Fibroblast of gingiva (primary cell): ENCODE measurements at places on chromosomes 3 and 15.

- DNase-seq: no peak
Measured at GRCh38 chr3:4813909-4814304, 165.3 kb upstream of the BHLHE40 start.

DNA sequence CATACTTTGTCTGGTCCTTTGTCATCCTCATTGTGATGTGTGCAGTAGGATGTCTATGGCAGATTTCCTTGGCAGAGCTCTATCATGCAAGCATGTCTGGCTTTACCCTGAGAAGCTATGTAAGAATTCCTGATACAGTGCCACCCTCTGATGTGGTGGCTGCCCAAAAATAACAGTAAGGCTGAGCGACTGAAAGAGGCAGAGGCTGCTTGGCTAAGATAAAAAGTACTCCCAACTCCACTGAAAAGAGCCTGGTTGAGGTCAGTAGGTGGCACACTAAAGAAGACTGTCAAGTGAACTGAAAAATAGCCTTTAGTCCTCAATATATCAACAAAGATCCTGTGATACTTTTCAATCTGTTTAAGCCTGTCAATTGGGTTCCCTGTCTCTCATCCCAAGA, 31.7 kb downstream of the BTLA start:
- no peak for DNase-seq

- DNase-seq: no peak
Measured at GRCh38 chr3:23253214-23253613, 50.1 kb downstream of the UBE2E2 start.

DNA sequence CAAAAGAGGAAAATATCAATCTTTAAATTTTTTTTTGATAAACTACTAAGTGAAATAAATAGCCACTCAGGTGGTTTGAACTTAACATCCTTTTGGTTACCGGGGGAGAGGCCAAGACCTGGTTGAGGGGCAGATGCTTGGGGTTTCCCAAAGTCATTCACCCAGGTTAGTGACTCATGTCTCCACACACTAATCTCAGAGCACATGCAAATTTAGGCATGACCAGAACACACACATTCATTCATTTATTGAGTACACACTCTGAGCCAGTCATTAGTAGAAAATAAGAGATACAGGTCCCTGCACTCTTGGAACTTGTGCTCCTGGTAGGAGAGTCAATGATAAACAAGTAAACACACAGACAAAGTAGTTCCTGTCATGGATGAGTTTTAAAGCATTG, 7.3 kb downstream of the ILDR1 start:
- DNase-seq: no peak

- no peak for DNase-seq
Measured at GRCh38 chr15:39427705-39428104, 153.2 kb upstream of the THBS1 start.
